ENCODE measurements at places on chromosomes 1 and 21.

DNA sequence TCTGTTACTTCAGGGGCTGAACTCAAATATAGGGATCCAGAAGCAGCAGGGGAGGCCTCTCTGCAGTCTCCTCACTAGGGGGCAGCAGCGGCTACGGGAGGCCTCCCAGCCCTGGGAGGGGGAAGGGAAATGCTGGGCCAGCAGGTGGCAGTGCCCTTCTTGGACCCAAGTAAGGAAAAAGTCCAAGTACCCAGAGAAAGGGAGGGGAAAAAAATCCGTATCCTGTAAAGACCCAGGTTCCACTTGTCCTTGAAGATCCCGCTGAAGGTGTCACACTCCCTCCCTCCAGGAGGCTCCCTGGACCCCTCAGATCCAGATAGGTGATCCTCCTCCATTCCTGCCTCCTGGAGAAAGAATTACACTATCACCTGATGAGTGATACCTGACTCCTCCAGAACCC lies 14.1 kb upstream of the NUAK2 start:
- DNase-seq = peak; percentile 61

- DNase-seq = no peak
Observed at GRCh38 chr1:69425871-69426270, 141.9 kb upstream of the LRRC7 start.

DNA sequence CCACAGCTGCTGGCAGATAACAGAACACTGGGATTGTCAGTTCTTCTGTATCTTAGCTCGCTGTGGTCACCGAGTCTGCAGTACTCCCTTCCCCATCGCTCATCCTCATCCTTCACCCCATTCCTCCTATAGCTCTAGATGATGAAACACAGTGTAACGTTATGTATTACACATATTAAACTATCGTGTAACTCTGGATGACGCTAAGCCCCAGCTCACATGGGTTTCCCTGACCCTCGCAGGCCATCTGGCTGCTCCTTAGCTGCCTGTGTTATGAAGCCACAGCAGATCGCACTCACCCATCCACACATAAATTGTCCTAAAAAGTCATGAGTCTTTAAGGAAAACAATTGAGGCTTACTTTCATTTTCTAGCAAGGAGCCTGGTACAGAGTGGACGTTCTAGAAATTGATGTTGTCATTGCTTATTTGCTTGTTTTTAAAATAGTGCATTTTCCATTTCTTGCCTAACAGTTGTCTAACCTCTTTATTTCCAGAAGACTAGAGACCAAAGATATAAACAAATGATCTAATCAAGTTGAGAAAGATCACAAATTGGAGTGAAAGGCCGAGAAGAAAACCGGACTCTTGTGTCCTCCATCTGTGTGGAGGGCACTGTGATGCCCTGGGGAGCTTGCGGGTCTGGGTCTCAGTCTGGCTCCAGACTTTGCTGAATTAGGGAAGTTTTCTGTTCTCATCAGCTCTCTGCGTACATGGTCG lies 24.3 kb upstream of the PCP4 start:
- DNase-seq = no peak

DNA sequence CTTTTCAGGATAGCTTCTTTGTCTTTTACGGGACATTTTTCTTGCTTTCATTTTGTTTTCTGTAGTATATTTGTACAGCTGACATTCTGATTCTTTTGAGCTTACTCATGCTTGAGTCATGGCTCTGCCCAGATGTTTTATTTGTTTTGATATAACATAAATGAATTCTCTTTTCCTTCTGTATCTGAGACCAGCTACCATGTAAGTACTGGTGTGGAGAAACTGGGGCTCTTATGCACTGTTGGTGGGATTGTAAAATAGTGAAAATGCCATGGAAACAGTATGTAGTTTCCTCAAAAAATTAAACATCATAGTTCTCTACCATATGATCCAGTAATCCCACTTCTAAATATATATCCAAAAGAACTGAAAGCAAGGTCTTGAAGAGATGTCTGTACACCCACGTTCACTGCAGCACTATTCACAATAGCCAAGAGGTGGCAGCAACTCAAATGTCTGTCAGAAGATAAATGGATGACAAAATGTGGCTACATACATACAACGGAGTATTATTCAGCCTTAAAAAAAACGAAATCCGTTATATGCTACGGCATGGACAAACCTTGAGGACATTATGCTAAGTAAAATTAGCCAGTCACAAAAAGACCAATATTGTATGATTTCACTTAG lies 61.4 kb downstream of the EIF2B3 start:
- no peak for DNase-seq

GRCh38 chr1:98653123-98653522 lies 8.4 kb upstream of the SNX7 start:
- no peak for DNase-seq

- DNase-seq = no peak
Observed at GRCh38 chr21:39854572-39854971, 12.7 kb upstream of the PCP4 start.

DNA sequence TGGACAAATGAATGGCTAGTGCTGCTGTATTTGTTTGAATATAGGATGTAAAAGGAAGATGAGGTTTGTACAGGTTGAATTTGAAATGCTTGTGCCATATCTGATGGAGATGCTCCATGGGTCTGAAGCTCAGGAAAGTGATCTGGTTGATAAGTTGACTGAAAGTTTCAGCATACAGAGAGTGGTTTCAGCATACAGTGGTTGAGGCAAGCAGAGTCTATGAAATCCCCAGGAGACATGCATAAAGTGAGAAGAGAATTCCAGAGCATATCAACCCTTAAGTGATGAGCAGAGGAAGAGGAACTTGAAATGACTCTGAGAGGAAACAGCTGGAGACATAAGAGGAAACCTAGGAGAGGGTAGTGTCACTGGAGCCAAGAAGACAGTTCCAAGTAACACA lies 21.7 kb downstream of the TCHHL1 start:
- DNase-seq = no peak

DNA sequence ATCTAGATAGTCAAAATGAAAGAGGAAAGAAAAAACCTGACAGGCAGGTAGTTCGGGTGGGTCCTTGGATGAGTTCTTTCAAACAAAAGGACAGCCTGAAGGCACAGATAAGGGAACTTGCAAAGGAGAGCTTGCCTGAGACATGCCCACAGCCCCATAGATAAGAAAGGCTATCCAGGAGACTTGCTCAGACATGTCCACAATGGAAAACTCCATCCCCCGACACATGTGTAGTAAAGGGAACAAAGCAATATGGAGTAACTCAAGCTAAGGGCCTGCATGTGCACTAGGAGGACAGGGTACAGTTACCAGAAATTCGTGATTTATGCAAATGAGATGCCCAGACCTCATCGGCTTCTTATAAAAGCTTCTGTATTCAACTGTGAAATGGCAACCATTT lies 281.5 kb downstream of the NEGR1 start:
- DNase-seq = no peak

DNA sequence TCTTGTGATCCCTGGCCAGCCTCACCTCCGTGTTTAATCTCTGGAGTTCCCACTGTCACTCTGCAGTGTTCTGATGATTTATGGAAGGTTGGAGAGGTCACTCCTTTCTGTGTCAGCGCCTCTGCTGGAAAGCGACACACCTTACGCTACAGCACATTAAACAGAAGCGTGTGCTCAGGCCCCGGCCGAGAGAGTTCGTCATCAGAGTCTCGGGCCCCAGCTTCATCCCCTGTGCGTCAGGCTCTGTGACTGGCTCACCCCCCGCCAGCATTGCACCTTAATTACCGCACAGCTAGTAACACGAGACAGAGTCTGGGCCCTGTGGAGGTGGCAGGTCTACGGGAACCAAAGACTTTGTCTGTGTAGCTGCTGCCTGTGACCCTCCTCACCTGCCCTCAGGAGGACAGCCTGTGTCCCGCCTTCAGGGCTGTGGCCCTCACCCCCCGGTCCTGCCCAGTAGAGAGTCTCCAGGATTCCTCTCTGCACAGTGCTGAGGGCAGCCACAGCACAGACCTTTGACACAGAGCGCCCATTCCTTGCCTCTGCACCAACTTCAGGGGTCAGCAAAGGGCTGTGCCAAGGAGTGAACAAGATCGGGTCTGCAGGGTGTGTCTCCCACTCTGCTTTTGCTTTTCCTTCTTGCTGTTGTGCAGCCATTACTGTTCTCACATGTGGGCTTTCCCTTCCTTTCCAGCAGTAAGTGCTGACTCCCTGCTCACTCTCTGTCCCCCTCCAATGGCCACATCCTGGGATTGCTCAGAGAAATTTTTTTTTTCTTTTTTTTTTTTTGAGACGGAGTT lies 157.6 kb downstream of the PGBD5 start:
- DNase-seq = no peak

DNA sequence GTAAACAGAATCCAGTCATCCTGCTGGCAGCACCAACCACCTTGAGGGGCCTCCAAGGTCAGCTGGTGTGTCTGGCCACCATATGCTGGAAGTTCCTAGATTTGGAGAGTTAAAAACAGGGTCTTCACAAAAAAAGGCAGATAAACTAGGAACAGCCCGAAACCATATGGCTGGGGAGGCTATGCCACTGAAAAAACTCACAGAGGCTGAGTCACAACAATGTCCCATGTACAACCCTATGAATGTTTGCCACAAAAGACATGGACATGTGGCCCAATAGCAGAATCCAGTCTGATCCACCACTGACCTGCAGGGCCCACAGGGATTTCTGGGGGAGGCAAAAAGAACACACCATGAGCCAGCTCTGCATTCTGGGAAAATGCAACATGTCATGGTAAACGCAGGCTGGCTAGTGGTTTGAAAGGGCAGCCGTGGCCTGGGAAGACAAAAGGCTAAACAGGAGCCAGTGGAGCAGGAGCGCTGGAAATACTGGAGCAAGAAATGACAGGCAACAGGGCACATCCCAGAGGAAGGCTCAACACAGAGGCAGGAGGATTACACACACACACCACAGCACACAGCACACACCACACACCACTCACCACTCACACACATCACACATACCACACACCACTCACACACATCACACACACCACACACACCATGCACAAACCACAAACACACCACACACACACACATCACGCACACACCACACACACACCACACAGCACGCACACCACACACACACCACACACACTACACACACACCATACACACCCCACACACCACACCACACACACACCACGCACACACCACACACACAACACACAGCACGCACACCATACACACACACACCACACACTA lies 55.4 kb downstream of the HSF2BP start:
- no peak for DNase-seq

DNA sequence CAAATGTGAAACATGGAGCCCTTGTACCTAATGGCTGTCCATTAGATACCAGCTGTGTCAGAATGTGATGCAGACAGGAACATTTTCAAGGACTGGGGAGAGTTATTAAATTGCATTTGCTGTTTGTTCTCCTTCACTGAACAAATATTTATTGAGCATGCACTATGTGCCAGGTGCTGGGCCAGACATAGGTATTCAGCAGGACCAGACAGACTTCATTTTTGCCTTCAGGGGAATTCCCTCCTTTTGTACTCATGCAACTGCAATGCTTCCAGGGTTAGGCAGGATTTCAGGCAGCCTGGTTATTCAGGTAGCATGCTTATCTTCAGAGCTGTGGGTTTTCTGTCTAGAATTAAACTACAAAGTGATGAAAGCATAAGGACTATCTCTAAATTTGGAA lies 64.2 kb upstream of the SMYD2 start:
- no peak for DNase-seq

- DNase-seq = no peak
Observed at GRCh38 chr1:65827346-65827745, 34.7 kb downstream of the PDE4B start.

- DNase-seq = no peak
Observed at GRCh38 chr1:66313429-66313828, 220.5 kb upstream of the SGIP1 start.

DNA sequence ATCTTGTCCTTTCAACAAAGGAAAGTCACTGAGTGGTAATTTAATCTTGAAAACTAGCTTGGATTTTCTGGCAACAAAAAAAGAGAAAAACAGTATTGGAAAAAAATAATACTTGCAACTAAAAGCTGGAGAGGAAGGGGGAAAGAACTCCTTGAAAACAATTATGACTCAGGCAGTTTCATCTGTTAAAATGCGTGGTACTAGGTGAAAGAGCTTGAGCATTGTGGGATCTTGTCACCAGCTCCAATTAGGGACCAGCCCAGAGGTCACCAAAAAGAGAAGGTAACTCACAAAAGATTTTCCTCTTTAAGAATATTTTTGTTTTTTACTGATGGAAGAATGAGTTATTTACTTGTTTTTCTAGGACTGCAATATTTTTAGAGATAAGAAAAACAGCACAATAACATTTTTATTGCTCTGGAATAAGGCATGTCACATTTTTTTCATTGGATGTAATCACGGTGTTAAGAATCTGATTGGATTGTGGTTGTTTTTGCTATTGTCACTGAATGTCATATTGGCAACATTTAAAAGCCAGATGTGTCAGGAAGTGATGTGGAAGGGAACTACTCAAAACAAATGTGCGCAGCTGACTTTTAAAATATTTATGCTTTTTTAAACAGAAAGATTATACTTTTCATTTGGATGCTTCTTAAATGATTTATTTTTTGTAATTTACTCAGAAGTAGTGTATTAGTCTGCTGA lies 78.5 kb upstream of the ADAMTS5 start:
- no peak for DNase-seq

- no peak for DNase-seq
Observed at GRCh38 chr1:12540580-12541273, 77.3 kb downstream of the DHRS3 start.

- no peak for DNase-seq
Observed at GRCh38 chr1:191520345-191520744, 637.9 kb upstream of the RGS18 start.

- no peak for DNase-seq
Observed at GRCh38 chr1:185170291-185170848, 13.4 kb downstream of the SWT1 start.

- DNase-seq = no peak
Observed at GRCh38 chr1:28895896-28896608, 18.3 kb upstream of the EPB41 start.

GRCh38 chr1:116105996-116106395 lies 5.2 kb upstream of the MAB21L3 start:
- no peak for DNase-seq

DNA sequence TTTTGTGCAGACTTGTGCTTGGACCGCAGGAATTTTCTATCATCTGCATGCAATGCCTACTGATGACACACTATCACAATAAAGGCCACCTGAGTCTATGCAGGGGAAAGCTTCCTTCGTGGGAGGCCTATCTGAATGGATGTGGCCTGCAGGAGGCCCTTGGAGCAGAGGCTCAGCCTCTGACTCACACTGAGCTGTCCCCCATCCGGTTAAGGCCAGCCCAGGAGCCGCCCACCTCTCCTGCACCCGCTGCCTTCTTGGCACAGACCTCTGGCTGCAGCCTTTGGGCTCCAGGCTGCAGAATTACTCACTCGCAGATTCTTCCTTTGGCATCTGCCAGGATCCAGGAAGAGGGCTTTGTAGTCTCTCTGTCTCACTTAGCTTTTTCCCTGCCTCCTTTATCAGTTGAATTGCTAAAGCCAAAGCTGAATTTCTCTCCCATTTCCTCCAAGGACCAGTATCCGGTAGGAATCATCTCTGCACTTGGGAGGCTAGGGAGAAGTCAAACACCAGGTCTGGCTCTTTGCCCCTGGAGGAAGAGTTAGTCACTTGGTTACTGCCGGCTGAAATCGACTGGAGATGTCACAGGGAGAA lies 65.1 kb upstream of the JUN start:
- no peak for DNase-seq

GRCh38 chr21:39519835-39520234 lies 68.1 kb downstream of the SH3BGR start:
- no peak for DNase-seq

- no peak for DNase-seq
Observed at GRCh38 chr1:222844411-222844779, 29.6 kb downstream of the DISP1 start.

Measured in activated T-helper 1 cell treated with anti-CD3 and anti-CD28 coated beads, Interleukin-2, amount 50 U/mL, for 16 hours (primary cell).